Renal cortical epithelial cell (primary cell): ENCODE measurements at places on chromosomes 5 and 9.
A peak's percentile ranks its signal among the peaks of the same experiment; 100 is the strongest.

GRCh38 chr9:123353984-123354591, 1.9 kb upstream of the CRB2 start:
- no peak for DNase-seq

GRCh38 chr5:15844253-15844652, 335.3 kb downstream of the MARCHF11 start:
- DNase-seq, result no peak

DNA sequence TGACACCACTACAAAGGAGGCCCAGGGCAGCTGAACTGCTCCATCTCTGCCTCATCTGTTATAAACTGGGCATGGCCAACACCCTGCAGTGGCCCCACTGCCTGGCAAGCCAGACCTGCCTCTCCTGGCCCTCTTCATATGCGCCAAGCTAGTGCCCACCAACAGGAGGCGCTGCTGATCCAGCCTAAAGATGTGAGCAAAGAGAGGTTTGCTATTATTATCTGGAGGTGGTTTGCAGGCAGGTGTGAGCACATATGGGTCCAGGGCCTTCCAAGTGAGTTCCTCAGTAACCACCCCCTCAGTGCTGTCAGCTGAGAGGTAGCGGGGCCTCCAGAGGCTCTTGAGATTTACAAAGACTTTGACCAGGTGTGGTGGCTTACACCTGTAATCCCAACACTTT, 232.2 kb downstream of the SYK start:
- no peak for DNase-seq

DNA sequence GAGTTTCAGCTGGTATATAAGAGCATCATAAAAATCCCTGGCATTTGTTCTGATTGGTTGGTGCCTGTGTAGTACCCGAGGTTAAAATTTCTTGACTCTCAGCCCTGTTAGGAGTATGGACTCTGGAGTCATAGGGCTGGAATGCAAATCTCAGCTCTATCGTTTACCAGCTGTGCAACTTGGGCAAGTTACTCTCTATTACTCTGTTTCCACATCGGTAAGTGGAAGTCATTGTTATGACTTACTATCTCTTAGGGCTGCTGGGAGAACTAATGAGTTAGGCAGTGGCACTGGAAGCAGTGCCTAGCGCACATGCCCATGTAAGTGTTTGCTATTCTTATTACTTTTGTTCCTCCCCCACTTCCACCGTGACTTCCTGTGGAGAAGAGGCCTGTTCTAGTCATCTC, 141.6 kb downstream of the BOD1 start:
- no peak for DNase-seq

DNA sequence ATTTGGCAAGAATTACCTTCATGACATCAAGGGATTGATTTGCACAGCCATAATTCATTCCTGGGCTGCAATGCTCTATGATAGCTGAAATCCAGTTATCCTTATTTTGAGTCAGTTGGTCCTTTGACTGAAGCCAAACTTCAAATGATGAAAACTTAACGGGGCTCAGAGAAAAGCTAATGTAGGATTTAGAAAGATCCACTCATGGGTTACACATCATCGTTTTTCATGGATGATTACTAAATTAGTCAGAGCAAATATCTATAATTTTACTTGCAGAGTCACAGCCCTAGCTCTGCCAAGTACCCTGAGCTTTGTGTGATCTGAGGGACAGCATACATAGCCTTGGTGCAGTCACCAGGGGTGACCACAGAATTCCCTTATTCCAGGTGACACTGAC, 27.3 kb upstream of the MUSK start:
- no peak for DNase-seq

DNA sequence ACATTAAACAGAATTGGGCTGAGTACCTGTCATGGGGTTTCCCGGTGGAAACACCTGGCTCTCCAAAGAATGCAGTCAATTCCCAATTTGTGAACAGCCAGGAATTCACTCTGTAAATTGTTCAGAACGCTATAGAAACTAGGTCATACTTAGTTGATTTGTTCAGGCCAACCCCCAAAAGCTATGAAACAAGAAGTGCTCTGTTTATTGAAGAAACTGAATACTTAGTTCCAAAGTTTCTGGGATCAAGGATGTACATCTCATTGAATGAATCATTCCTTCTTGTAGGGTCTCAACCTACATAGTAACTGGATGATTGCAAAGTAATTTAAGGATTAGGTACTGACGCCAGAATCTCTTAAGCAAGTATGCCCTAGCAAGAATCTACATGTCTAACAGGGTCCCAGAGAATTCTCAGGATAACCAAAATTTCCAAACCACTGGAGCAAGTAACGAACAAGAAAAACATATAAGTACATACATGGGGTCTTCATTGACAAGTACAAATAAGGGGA, 659 bp upstream of the TUSC1 start:
- DNase-seq, result no peak

- peak; percentile 82 for DNase-seq
Observed at GRCh38 chr9:100426530-100427365, at the start of gene MSANTD3. TSS of gene MSANTD3 (plus strand) at chr9:100427143. CDS start at chr9:100441939, 14,796 bp downstream.

DNA sequence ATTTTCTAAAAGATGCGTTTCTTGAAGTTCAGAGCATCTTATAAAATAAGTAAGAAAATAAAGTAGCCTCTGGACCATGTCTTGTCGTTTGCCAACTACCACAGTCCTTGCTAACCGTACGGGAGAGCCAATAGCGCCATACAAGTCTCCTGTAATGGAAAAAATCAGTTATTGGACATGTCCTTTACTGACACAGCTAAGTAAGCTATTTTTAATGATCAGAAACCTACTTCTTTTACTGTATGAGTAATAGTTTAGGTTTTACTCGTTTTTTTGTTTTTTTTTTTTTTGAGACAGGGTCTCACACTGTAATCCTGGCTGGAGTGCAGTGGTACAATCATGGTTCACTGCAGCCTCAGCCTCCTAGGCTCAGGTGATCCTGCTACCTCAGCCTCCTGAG, 37.7 kb upstream of the RAPGEF6 start:
- DNase-seq, result no peak

DNA sequence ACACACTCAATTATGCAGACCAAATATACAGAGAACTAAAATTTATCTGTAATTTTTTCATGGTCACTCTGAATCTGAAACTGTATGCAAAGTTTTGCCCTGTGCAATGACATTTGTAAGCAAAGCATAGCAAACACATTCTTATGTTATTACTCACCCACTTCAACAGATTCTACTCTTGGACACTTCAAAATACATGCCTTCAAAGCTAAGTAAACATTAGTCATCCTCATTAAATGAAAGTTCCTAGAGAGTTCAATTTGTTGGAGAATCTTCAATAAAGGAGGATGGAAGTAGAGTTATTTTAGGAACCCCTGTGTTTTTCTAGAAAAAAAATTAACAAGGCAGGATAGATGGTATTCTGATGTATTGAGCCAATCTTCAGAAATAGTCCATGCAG, 639.7 kb upstream of the C9orf72 start:
- DNase-seq, result peak; percentile 99

DNA sequence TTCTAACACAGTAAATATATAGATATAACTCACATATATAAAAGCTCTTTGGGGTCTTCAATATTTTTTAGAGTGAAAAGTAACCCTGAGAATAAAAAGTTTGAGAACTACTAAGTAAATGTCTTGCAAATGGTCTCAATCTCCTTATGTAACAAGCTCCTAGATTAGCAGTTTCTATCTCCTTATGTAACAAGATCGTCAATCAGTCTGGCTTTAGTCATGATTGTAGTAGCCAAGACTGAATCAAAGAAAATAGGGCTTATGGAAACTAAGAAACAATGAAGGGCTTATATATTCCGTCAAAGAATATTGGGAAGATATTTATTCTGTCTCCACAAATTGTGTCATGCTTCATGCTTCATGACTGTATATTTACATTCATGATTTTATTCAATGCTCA, 22.4 kb upstream of the FREM1 start:
- no peak for DNase-seq

DNA sequence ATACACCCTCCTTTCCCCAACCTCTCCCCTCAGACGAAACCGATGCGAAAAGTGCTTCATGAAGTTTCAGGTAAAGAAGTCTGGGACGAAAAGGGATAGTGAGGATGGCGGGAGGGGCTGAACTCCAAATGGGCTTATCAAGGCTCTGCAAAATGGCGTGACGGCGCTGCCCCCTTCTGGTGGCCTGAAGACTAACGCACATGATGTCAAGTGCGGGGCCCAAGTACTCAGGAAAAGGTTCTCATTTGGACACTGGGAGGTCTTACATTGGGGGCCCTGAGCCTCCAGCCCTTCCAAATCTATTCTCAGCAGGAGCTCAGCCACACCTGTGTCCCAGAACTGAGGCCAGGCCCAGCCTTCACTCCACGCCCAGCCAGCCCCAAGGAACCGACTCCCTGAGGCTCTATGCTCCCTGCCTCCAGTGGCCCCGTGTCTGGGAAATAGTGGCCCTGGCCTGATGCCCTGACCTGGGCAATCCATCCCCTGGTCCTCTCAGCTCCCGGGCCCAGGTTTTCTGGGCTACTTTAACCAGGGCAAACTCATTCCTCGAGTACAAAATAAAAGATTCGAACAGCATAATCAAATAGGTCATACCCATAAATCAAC, 119.9 kb downstream of the KCNIP1 start:
- peak; percentile 37 for DNase-seq

DNA sequence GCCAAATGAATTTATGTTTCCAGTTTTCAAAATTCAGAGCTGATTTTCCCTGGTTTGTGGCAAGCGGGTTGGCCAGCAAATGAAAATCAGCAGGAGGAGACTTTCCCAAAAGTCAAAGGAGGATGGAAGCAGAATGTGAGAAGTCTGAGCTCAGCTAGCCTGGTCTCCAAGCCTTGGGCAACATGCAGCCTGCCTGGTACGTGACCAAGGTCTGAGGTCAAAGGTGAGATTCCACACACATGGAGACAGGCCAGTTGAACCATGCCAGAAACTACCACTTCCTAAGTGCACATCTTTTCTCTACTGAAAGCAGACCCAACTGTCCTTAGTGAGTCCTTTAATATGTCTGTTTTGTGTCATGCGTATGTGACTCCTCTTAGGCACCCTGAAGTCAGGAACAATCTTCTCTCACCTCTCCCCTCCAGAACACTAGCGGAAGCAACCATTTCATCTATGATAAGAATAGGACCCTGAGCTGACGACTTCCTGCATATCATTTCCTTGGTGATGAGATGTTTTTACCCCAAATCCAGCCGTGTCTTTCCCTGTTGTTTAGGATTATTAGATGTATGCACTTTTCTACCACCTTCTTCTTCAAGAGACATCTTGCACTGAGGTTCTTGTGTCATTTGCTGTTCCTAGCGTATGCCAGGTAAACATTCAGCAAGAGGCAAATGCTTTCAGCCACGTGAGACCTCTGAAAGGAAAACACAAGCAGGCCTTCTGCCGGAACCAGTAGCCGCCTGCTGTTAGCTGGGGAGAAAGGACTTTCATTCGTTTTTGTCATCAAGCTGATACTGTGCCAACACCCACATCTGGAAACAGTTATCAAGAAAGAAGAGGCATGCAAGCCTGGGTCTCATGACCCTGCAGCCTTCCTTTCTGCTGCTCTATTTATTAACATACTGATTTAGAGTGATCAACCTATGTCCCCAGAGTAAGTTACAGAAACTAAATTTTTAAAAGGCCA, 9.7 kb upstream of the TGFBI start:
- no peak for DNase-seq

DNA sequence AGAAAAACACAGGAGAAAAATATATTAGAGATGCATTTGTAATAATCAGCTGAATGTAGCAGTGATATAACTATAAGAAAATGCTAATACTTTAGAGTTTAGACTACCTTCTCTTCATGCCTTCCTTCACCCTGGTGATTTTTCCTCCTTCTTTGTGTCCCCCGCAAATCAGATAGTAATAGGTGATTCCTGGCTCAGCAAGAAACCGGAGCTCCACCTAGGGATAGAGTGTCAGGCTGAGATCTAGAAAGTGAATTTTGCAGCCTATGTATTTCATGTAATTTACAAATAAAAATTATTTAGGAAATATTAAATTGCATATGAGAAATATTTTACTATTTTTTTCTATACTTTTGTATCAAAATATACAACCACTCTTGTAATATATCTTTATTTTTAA, 109.8 kb upstream of the ST8SIA4 start:
- DNase-seq, result no peak

GRCh38 chr9:132309056-132309455, 45.7 kb downstream of the SETX start:
- no peak for DNase-seq

DNA sequence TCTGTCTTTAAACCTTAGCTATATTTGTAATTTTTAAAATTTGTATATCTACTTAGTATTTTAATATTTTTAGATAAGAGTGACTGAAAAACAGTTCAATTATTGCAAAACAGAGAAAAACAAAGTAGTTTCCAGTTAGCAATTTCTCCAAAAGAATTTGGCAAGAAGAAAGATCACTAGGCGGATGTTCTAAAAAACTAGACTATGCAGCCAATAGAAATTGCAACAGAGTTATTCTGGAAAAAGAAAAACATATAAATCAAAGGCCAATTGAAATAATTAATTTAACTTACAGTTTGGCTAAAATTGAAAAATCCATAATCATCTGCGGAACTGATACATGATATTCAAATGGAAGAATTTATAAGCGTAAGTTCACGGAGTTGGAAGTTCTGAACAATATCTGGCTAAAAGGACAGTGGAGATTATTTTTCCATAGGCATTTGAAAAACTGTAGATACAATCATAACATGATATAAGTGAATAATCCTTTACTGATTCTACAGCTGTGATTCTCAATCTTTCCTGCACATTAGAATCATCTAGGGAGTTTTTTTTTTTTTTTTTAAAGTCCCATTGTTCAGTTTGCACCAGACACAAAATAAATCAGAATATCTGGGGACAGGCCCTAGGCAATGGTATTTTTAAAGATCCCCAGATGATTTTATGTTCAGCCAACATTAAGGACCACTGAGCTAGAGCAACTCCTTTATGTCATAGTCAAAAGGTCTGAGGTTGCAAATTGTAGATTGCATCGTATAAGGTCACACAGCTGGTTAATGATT, 605.1 kb upstream of the DAB2 start:
- no peak for DNase-seq

DNA sequence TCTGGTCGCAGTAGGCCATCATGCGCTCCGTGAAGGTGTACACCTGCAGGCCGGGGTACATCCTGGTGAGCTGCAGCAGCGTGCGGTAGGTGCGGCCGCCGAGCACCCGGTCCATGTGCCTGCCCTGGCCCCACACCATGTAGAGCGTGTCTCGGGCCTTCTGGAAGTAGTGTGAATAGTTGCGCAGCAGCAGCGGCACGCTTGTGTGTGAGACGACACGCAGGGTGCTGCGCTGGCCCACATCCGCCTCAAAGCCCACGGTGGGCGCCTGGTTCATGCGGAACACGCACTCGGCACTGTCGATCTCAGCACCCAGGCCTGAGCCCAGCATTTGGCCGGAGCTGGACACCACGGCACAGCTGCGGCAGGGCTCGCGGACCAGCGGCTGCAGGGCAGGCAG, 4.5 kb downstream of the ST6GALNAC4 start:
- DNase-seq, result no peak

- no peak for DNase-seq
Observed at GRCh38 chr5:103444333-103445038, 118.1 kb downstream of the NUDT12 start.

GRCh38 chr5:64333886-64334285, 168.2 kb downstream of the RNF180 start:
- peak; percentile 85 for DNase-seq

GRCh38 chr5:181058321-181058720, 18.3 kb downstream of the BTNL9 start:
- DNase-seq, result no peak

- DNase-seq, result peak; percentile 87
Observed at GRCh38 chr5:132273631-132274030, 16.1 kb downstream of the PDLIM4 start.
